Gastrocnemius medialis (tissue), 4 donors: ENCODE measurements at places on chromosomes 12 and 14. TPM values are rescaled to one million over a fixed set of nuclear protein-coding genes. Genes with fewer than 3 reads are reported as not detected.

DNA sequence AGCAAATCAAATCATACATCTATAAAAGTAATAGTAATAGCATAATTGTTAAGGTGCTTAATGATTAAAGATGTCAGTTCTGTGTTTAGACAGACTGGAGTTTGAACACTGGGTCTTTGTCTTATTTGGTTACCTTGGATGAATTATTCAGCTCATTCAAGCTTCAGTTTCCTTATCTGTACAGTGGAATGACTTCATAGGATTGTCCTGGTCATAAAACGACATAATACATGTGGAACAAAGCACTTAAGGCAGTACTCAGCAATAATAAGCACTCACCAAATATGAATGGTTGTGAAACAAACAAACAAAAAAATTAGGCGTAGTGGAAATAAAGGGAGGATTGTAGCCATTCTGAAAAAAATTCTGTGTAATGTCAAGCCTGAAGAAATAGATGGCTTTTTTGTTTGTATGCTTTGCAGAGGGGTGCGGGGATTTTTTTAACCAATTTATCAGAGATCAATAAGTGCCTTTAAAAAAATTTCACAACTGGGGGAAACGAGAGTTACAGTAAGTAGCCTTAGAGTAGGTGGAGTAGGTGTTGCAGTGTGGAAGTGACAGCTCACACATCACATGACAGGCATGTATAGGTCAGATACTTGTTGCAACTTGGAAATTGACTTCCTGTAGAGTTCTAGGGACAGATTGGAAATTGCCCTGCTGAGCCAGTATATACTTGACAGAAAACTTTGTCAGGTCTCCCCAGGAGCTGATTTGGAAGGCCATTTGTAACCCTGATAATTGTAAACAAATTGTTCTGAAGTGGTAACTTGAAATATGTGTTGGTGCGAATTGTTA is 157.7 kb downstream of the SLC15A5 start:
- no peak overlapping the region for H3K4me3 ChIP-seq
- no peaks in the 10 kb centered on the region for H3K36me3 ChIP-seq
- H3K27ac ChIP-seq: no peak overlapping the region
- H3K4me1 ChIP-seq: no peaks in the 10 kb centered on the region
- DNase-seq: no peak

- no peak overlapping the region for H3K4me3 ChIP-seq
- no peaks in the 10 kb centered on the region for H3K27me3 ChIP-seq
- H3K4me1 ChIP-seq: no peaks in the 10 kb centered on the region
- no peak for DNase-seq
- H3K36me3 ChIP-seq: no peaks in the 10 kb centered on the region
- no peak overlapping the region for H3K27ac ChIP-seq
Observed at GRCh38 chr14:74324931-74325361, 22.2 kb upstream of the ABCD4 start.

- H3K27ac ChIP-seq: no peak overlapping the region
- H3K27me3 ChIP-seq: no peaks in the 10 kb centered on the region
- no peaks in the 10 kb centered on the region for H3K4me1 ChIP-seq
Observed at GRCh38 chr12:2226641-2227040, 173.9 kb downstream of the CACNA1C start.

GRCh38 chr12:75683220-75683619 is 171.8 kb upstream of the KRR1 start:
- no peaks in the 10 kb centered on the region for H3K27me3 ChIP-seq
- H3K4me3 ChIP-seq: no peak overlapping the region
- H3K27ac ChIP-seq: no peak overlapping the region

DNA sequence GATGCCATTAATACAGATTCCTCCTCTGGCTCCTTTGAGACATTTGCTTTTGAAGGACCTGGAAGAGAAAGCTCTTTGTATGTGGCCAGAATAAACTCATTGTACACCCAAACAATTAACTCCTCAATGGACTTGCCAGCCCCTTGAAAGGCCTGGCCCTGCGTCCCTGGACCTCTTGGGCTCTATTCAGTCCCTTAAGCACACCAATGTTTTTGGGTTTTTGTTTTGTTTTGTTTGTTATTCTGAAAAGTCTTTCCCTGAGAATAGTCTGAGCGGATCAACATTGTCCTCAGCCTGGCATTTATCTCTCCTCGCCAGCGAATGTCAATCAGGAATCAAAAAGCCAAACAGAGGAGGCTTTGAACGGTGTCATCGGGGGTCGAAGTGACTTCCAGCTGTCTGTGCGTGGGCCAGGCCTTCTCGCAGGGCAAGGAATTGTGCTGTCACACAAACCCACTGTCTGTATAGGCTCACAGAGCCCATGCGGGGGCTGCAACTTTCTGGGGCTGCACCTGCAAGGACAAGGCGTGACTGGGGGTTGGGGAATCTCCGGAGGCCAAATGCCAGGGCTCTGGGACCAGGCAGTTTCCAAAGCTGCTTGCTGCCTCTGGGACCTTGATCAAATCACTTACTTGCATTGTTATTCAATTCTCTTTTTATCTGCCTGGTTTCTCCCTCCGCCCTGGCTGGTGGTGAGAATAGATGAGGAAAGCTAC is 108.3 kb downstream of the SMOC1 start:
- H3K27me3 ChIP-seq: no peaks in the 10 kb centered on the region
- no peak overlapping the region for H3K27ac ChIP-seq
- DNase-seq: no peak

GRCh38 chr12:58509116-58509885 is 411.0 kb downstream of the LRIG3 start:
- H3K36me3 ChIP-seq: no peaks in the 10 kb centered on the region
- H3K27ac ChIP-seq: no peak overlapping the region
- no peaks in the 10 kb centered on the region for H3K27me3 ChIP-seq
- no peaks in the 10 kb centered on the region for H3K4me1 ChIP-seq
- no peak overlapping the region for H3K4me3 ChIP-seq
- no peak for DNase-seq

DNA sequence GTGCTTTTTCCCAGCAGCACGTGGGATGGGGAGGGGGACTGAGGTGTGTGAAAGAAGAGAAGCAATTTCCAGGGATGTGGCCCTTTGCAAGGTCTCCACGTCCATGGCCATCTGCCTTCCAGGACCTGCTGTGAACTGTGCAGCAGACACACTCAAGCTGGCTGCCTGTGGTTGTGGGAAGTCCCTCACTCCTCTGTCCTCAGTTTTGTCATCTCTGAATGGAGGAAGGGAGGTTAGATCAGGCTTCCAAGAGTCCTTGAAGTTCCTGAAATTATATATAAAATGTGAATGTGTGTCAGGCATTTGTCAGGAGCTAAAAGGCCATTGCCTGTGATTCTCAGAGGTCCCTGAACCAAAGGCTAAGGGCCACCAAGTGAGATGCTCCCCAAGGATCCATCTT is 328.2 kb downstream of the CACNA1C start:
- no peaks in the 10 kb centered on the region for H3K4me1 ChIP-seq
- H3K27me3 ChIP-seq: no peaks in the 10 kb centered on the region
- H3K27ac ChIP-seq: no peak overlapping the region
- no peak for DNase-seq
- H3K36me3 ChIP-seq: no peaks in the 10 kb centered on the region

AKAP6 gene
- total RNA-seq: 32.8 TPM

INHBE gene
- total RNA-seq: not detected
